Pancreas (tissue), 10 donors: ENCODE measurements at places on chromosomes 3 and 15.

DNA sequence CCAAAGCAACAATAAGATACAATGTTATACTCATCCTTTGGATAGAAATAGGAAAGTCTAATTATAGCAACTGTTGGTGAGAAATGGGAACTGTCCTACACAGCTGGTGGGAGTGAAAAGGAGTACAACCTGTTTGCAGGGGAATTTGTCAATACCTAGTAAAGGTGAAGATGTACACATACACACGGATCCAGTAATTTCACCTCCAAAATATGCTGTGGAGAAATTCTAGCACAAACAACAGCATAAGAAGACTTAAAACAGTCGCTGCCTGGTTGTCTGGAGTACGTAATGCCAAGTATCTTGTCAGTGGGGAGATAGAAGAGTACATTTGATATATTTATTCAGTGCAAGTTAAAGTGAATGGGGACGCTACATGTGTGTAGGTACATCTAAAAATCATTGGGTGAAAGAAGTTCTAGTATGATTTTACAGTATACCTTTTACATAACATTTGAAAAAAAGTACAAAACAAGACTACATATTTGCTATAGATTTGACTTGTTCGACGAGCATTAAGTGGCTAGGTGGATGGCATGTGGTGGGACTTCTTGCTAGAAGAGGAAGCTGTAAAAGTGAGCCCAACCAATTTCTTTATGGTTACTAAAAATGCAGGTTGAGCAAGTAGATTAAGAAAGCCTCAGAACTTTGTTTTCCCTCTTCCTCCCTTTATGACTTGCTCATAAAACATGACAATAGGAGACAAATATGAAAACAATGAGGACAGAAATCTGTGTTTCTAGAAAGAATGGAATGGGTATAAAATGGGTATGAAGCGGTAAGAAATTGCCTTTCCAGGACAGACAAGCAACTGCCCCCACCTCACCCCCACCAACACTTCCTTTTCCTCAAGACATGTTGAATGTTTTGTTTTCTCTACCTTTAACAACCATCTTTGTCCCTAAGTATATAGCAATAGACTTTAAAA lies 50.2 kb upstream of the CCR4 start:
- no peak for DNase-seq

DNA sequence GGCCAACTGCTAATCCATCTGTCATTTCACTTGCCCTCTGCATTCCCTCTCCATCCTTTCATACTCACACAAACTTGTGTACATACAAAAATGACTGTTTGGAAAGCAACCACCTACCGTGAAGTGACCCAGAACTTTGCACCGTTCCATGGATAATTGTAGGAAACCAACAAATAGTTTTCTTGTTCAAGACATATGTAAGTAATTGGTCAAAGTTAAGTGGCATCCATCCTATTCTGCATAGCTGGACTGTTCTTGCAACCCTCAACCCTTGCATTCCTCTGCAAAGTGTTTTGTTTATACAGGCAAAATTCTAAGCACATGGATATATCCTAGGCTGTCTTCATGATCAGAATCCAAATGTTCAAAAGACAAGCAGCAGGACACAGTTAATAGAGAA lies 592.5 kb downstream of the MECOM start:
- DNase-seq: no peak

GRCh38 chr15:89839167-89839810 lies 24.6 kb upstream of the ANPEP start:
- DNase-seq: no peak

DNA sequence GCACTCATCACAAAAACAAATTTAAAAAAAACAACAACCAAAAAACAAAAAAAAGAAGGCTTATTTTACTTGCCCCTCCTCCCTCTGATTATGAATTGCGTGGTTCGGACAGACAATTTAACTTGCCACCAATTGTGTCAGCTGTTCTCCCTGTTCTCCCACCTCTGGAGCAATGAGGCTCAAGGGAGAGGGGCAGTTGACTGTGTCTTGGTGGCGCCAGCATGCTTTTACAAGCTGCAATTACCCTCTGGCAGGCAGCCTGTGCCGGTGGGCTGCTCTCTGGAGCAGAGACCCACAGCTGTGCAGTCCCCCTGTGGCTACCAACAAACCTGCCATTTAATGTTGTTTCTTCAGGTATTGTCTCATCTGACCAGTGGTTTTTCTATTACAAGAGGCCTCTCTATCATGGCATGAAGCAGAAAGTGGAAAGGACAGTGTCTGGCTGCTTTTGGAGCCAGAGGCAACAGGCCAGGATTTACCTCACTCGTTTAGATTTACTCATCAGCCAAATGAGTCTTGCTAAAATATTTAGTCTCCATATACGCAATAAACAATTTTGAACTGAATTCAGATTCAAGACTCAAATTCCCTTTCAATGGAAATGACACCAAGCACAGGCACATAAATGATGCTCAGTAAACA lies 192.0 kb upstream of the TPRG1 start:
- no peak for DNase-seq

DNA sequence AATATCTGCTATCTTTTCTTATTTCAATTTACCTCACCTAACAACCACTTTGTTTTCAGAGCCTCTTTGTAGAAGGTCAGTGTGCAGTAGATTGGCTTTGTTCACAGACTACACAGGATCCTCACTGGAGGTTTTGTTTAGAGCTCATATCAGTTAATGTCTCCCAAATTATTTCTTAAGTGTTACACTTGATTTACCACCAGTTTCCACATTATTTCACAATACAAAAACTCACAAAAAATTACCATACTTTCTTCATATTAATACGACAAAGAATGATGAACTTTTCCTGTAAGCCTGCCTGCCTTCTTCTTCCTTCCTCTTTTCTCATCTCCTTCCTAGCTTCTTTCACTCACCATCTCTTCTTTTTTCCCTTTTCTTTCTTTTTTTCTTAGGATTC lies 133.3 kb downstream of the ALCAM start:
- no peak for DNase-seq

DNA sequence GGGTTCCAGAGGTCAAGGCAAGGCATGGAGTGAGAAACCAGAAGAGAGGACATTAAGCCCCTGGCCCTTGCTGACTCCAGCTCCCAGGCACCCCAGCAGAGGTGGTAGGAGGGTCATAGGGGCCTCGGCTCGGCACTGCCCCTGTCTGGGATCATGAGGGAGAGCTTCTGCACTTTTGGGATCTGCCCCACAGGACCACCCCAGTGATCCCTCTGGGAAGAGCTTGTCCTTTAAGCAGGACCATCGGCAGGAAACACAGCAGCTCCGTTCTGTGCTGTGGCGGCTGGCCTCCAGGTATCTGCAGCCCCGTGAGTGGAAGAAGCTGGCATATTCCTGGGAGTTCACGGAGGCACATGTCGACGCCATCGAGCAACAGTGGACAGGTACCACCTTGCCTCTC lies 35.5 kb downstream of the ANKDD1A start:
- no peak for DNase-seq

DNA sequence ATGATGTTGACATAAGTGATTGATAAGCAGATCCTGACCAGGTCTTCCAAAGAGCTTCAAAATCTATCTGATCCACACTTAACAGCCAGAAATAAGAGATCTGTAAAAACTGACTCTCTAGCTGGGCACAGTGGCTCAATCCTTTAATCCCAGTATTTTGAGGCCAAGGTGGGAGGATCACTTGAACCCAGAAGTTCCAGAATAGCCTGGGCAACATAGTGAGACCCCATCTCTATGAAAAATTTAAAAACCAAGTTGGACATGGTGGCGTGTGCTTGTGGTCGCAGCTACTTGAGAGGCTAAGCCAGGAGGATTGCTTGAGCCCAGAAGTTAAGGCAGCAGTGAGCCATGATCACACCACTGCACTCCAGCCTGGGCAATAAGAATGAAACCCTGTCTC lies 43.6 kb downstream of the PIGB start:
- no peak for DNase-seq

GRCh38 chr3:14412831-14413380 lies 10.5 kb downstream of the SLC6A6 start:
- no peak for DNase-seq

DNA sequence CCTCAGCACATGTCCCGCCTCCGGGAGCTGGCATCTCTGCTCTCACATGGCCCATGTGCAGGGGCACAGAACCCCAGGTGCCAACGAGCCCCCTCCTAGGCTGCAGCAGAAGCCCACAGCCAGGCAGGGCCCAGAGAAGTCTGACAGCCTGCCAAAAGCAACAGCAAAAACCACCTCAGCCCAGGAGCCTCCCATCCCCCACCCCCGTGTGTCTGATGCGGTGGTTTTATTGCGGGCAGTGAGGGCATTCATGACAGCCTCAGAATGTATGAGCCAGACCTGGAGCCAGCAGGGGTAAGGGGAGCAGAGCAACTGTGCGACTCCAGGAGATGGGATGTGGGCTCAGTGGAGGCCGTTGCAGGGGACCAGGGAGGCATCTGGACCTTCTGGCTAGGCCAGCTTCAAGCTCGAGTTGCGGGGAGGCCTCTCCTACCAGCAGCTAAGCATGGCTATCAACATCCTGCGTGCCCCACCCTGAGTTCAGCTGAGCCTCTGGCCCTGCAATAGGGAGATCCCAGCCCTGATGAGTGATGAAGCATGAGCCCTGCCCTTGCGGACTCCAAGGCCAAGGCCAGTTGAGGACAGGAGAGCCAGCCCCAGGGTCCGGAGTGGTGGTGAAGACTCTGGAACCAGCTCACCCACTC lies 52.5 kb downstream of the CYP11A1 start:
- no peak for DNase-seq

- no peak for DNase-seq
Measured at GRCh38 chr15:33067456-33067855, 127.1 kb downstream of the FMN1 start.

DNA sequence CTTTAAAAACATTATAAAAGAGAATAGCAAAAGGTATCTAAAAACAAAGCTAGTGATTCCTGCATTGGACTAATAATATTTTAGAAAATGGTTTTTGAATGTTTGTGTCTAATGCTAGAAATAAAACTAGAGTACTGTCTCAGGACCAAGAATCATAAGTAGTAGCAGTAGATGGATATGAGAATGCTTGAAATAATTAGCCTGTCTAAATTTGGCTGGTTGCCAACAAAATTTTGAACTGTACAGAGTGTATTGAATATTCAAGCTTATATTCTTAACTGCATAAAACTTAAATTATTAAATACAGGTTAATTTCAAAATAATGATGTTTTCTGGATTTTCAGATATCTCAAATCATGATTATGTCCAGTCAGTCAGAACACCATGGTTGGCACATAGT lies 14.0 kb downstream of the ABHD5 start:
- no peak for DNase-seq

GRCh38 chr15:79977431-79978054 lies 6.5 kb upstream of the BCL2A1 start:
- no peak for DNase-seq

DNA sequence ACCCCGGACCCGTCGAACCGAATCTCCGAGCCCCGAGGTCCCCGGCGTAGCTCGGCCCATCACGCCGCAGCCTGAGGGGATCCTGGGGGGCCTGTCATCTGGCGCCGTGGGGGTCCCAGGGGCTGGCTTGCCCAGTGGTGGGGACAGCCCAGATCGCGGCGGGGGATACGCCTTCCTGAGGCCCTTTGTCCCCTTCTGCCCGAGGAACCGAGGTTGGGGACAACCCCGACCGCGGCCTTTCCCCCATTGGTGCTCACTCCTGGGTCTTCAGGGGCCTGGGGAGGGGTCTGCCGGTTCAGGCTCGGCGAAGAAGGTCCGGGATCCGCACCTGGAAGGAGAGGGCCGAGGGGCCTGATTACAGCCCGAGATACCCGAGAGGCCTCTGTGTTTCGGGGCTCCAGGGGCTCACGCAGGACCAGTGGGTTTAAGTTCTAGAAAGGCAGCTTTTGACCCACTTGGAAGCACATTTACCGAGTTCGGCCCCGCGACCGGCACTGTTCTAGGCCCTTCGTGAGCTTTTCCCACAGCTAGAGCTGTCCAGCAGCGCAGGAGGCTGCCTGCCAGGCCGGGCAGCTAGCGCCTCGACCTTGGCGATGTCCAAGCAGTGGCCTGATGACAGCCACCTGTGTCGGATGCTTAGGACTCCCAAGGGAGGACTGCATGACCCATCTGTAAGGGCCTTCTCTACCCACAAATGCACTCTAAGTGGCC lies 504 bp downstream of the ABHD2 start:
- peak; percentile 80 for DNase-seq

GRCh38 chr3:184359610-184360009 lies 1.8 kb downstream of the CLCN2 start:
- DNase-seq: peak; percentile 49

DNA sequence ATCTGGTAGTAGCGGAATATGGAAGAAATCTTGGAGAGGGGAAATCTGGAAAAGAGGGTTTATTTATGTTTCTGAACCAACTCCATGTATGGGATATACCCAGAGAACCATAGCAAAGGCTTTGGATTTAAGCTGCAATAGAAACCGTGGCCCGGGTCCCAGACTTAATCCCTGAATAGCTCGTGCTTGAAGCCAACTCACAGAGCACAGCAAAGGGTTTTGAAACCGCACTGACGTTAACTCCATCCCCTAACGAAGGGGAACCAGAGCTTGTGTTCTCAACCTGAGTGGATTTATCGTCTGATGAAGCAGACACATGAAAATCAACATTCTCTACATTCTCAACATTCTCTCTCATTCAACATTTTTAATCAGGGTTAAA lies 154.6 kb downstream of the APBA2 start:
- no peak for DNase-seq

DNA sequence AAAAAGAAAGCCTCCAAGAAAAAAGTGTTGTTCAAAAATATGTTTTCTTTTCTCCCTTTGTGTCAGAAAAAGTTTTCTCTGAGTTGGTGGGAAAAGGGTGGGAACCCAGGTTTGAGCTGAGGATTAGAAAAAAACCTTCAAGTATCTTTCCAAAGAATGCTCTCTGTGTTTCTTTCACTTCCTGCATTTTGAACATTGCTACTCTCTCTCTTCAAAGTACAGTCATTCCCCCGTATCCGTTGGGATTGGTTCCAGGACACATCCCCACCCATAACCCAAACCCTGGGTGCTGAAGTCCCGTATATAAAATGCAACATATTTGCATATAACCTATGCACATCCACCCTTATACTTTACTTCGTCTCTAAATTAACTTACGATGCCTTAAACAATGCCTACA lies 139.6 kb downstream of the TMCO5A start:
- DNase-seq: no peak

GRCh38 chr3:73255609-73256029 lies 194.2 kb downstream of the EBLN2 start:
- DNase-seq: peak; percentile 59

- no peak for DNase-seq
Measured at GRCh38 chr3:62888180-62888579, 13.0 kb upstream of the CADPS start.

DNA sequence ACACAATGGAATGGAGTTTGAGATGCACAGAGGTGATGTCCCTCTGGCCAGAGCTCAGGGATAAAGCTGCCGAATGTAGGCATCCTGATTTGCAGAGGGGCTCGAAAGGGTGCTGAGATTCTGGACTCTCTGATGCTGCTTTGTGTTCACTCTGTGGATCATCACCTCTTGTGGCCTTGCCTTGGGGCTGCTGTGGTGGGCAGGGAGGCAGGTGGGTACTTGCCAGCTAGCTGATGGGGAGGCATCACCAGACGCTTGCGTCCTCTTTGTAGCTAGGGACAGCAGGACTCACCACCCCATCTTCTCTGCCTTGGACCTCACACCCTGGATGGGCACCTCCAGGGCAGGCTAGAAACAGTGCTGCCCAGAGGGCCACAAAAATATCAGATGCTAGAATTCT lies 14.6 kb upstream of the RASGRF1 start:
- no peak for DNase-seq
